ENCODE measurements at places on chromosomes 6 and 20. TPM values are rescaled to one million over a fixed set of nuclear protein-coding genes. Genes with fewer than 3 reads are reported as not detected.

- no peaks in the 10 kb centered on the region for H3K4me1 ChIP-seq
- no peak overlapping the region for H3K4me3 ChIP-seq
- DNase-seq = no peak
- H3K27ac ChIP-seq = no peak overlapping the region
- H3K36me3 ChIP-seq = peaks cover 89% of the 10 kb centered on the region
- H3K27me3 ChIP-seq = no peaks in the 10 kb centered on the region
These were observed 16.8 kb downstream of the LRRN4 start for GRCh38 chr20:6037082-6037481.

DNA sequence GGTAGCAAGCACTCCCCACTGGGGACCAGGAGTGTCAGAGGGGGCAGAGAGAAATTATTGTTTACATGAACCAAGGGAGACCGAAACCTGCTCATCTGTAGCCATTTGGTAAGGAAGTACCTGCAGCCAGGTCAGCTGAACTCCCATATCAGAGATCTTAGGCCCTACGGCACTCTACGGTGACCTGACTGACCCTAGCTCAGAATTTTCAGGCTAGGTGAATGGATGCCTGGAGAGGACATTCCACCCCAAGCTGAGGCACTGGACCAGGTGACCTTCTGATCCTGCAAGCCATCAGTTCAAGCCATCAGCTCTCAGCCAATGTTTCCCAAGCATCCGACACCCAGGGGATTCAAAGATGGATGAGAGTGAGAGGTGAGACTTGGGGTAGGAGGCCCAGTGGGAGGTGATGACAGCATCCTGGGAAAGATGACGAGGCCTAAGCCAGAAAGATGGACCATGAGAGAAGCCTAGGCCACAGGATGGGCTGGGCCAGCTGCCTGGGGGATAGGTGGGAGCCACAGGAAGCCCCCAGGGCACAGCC, 2.8 kb downstream of the ANGPT4 start:
- H3K36me3 ChIP-seq = no peaks in the 10 kb centered on the region
- no peak overlapping the region for H3K4me3 ChIP-seq
- H3K4me1 ChIP-seq = no peaks in the 10 kb centered on the region
- no peak overlapping the region for H3K27ac ChIP-seq

DNA sequence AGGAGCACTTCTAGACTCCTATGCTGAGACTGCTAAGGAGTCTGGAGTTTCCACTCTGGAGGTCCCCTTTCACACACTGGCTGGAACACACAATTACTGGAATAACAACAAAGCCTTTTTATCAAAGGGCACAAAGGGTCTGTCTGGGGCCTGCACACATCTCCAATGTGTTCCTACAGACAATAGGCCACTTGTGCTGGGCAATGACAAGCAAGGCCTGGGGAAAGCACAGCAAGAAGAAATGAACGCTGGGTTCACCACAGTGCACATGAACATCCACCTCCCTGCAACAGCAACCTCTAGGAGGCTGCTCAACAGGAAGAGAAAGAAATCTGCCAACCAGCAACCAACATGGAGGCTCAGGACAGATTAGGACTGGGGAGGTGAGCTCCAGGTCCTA, 43.9 kb downstream of the TRPC4AP start:
- no peak overlapping the region for H3K4me3 ChIP-seq
- no peaks in the 10 kb centered on the region for H3K27me3 ChIP-seq
- H3K36me3 ChIP-seq = no peaks in the 10 kb centered on the region
- no peak for DNase-seq

DNA sequence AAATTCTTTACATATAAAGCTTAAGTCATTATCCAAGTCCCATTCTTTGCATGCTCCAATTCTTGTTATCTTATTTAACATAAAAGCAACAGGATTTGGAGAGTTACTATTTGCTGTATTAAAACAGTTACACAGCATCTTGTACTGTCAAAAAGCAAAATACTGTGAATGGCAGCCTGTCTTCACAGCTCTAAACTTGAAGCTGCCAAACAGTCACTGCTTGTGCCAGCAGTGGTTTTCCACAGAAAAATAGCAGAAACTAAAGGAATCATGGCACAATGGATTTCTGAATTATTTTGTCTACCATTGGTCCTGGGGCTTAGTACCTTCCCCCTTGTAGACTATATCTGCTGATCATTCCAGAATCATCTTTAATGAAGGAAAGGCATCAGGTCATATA, 107.5 kb downstream of the SESN1 start:
- peaks cover 58% of the 10 kb centered on the region for H3K36me3 ChIP-seq
- H3K27ac ChIP-seq = no peak overlapping the region
- H3K4me1 ChIP-seq = no peaks in the 10 kb centered on the region

- peak; percentile 18 for DNase-seq
- no peaks in the 10 kb centered on the region for H3K27me3 ChIP-seq
- no peak overlapping the region for H3K4me3 ChIP-seq
These were observed 181.2 kb upstream of the PMEPA1 start for GRCh38 chr20:57891014-57891413.

GRCh38 chr20:5261763-5262162, 55.0 kb downstream of the PROKR2 start:
- no peak overlapping the region for H3K27ac ChIP-seq
- no peak for DNase-seq

DNA sequence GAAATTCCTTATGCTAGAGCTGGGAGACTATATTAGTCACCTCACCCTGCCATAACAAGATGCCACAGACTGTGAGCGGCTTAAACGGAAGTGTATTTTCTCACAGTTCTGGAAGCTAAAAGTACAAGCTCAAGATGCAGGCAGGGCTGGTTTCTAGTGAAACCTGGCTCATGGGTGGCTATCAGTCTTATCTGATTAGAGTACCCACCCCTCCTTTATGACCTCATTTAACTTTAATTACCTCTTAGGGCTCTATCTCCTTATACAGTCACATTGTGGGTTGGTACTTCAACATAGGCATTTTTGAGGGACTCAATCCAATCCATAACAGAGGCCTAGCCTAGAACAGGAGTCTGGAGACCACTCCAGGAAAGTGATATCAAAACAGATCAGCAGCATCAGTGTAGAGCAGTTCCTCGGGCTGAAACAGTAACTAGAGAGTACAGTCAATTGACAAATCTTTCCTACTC, 2.3 kb upstream of the SNRNP48 start:
- H3K4me3 ChIP-seq = no peak overlapping the region
- peaks cover 8% of the 10 kb centered on the region for H3K4me1 ChIP-seq
- no peaks in the 10 kb centered on the region for H3K36me3 ChIP-seq
- H3K27ac ChIP-seq = peak overlapping the region; percentile 60
- DNase-seq = no peak

DNA sequence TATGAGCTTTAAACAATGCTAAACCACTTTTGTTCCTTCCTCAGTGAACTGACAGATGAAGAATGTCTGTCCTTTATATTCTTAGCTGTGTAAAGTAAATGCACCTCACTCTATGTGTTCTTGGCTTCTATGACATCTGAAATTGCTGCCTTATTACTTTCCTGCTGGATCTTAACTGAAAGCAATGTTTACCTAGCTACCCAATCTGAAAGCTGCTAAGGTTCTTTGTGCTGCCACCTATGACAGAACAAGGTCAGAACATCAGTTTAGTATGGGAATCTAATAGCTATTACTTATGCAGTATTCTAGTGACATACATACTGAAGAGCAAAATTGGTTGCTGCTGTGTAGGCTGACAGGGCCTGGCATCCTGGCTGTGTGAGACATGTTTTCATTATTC, 444.1 kb downstream of the KHDRBS2 start:
- no peaks in the 10 kb centered on the region for H3K4me1 ChIP-seq
- no peak overlapping the region for H3K27ac ChIP-seq
- no peak overlapping the region for H3K4me3 ChIP-seq
- DNase-seq = no peak

GRCh38 chr6:46983007-46983411, 59.1 kb downstream of the ADGRF1 start:
- no peaks in the 10 kb centered on the region for H3K27me3 ChIP-seq
- no peak for DNase-seq
- no peak overlapping the region for H3K27ac ChIP-seq
- no peaks in the 10 kb centered on the region for H3K36me3 ChIP-seq
- no peak overlapping the region for H3K4me3 ChIP-seq
- no peaks in the 10 kb centered on the region for H3K4me1 ChIP-seq

GRCh38 chr6:14190191-14190928, 72.8 kb downstream of the CD83 start:
- no peak overlapping the region for H3K4me3 ChIP-seq
- H3K36me3 ChIP-seq = no peaks in the 10 kb centered on the region
- no peaks in the 10 kb centered on the region for H3K4me1 ChIP-seq
- H3K27ac ChIP-seq = no peak overlapping the region
- DNase-seq = no peak
- H3K27me3 ChIP-seq = no peaks in the 10 kb centered on the region

GRCh38 chr6:79878142-79878748, 69.1 kb downstream of the ELOVL4 start:
- no peaks in the 10 kb centered on the region for H3K4me1 ChIP-seq
- no peak overlapping the region for H3K4me3 ChIP-seq
- H3K27ac ChIP-seq = no peak overlapping the region
- DNase-seq = no peak
- H3K36me3 ChIP-seq = no peaks in the 10 kb centered on the region

GRCh38 chr6:41547799-41548097, 1.6 kb downstream of the FOXP4 start:
- no peaks in the 10 kb centered on the region for H3K4me1 ChIP-seq
- H3K27me3 ChIP-seq = no peaks in the 10 kb centered on the region
- no peak for DNase-seq
- peak overlapping the region; percentile 97 for H3K4me3 ChIP-seq
- H3K27ac ChIP-seq = no peak overlapping the region

DNA sequence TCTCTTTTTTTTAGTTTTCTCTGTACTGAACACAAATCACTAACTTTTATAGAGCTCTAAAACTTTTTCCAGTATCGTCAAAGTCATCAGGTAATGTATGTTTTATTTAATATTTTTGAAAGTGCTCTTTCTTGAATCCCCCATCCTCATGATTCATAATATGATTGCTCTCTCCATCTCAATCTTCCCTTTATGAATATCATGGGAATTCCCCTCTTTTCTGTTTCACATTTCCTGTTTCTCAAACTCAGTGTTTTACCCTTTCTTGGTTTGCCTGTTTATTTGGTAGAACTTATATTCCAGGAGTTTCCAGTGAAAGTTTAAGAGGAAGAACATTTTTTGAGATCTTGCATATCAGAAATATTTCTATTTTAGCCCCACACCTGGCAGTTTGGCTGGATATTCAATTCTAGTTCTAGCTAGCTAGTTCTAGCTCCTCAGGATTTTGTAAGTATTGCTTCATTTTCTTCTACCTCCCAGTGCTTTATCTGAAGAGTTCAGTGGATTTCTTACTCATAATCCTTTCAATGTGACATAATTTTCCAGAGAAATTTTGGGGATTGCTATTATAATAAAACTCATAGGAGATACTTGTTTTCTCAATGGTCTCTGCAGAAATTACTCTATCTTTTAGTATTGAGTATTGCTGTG, 6.1 kb upstream of the C6orf58 start:
- no peaks in the 10 kb centered on the region for H3K4me1 ChIP-seq
- no peaks in the 10 kb centered on the region for H3K36me3 ChIP-seq
- no peak overlapping the region for H3K4me3 ChIP-seq
- H3K27me3 ChIP-seq = no peaks in the 10 kb centered on the region

Gene FAM229B
- total RNA-seq = 13.2 TPM

Gene PAK5
- total RNA-seq = not detected

Gene COX7A2
- 246 TPM for total RNA-seq

DNA sequence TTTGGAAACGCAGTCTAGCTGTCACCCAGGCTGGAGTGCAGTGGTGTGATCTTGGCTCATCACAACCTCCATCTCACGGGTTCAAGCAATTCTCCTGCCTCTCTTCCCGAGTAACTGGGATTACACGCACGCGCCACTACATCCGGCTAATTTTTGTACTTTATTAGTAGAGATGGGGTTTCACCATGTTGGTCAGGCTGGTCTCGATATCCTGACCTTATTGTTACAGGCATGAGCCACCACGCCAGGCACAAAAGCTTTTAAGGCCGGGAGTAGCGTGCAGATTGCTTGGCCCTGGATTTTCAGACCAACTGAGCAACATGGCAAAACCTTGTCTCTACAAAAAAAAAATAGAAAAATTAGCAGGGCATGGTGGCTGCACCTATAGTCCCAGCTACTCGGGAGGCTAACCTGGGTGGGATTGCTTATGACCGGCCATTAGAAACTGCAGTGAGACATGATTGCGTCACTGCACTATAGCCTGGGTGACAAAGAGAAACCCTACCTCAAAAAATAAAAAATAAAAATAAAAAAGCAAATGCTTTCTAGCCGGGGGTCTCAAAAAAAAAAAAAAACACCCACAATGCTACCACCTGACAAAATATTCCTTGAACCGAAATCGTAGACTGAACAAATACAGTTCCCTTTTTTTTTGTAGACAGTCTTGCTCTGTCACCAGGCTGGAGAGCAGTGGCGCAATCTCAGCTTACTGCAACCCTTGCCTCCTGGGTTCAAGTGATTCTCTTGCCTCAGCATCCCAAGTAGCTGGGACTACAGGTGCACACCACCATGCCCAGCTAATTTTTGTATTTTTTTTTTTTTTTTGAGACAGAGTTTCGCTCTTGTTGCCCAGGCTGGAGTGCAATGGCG, 15.0 kb downstream of the RBM39 start:
- no peak overlapping the region for H3K4me3 ChIP-seq
- no peaks in the 10 kb centered on the region for H3K27me3 ChIP-seq
- peaks cover 26% of the 10 kb centered on the region for H3K36me3 ChIP-seq
- no peaks in the 10 kb centered on the region for H3K4me1 ChIP-seq
- no peak overlapping the region for H3K27ac ChIP-seq

DNA sequence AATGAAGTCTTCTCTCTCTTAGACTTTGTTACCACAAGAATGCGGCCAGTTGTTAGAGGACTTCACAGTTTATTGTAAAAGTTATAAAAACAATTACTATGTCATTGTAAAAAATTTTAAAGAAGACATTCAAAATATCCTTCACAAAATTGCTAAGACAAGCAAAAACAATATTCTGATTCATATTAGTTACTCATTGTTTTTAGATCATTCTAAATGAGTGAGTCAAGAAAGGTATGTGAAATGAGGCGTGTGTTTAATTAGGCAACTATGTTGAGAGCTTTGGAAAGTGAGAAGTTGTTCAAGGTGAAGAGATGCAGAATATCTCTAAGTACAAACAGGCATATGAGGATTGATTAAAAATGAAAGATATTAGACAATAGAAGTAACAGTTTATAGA, 875.3 kb downstream of the EYS start:
- H3K36me3 ChIP-seq = no peaks in the 10 kb centered on the region
- no peaks in the 10 kb centered on the region for H3K4me1 ChIP-seq
- H3K27me3 ChIP-seq = no peaks in the 10 kb centered on the region
- H3K4me3 ChIP-seq = no peak overlapping the region
- no peak overlapping the region for H3K27ac ChIP-seq
- DNase-seq = no peak

GRCh38 chr6:52815167-52816092, 11.8 kb upstream of the GSTA1 start:
- H3K27ac ChIP-seq = no peak overlapping the region
- H3K4me1 ChIP-seq = no peaks in the 10 kb centered on the region
- DNase-seq = no peak
- H3K36me3 ChIP-seq = no peaks in the 10 kb centered on the region
- H3K4me3 ChIP-seq = no peak overlapping the region
- H3K27me3 ChIP-seq = no peaks in the 10 kb centered on the region

- H3K4me1 ChIP-seq = no peaks in the 10 kb centered on the region
- no peaks in the 10 kb centered on the region for H3K27me3 ChIP-seq
- H3K27ac ChIP-seq = no peak overlapping the region
- no peak overlapping the region for H3K4me3 ChIP-seq
- H3K36me3 ChIP-seq = no peaks in the 10 kb centered on the region
These were observed 139.2 kb downstream of the SOX4 start for GRCh38 chr6:21732731-21733130.
